Frontal cortex (tissue), 4 donors: ENCODE measurements at places on chromosomes 1 and 21. TPM values are rescaled to one million over a fixed set of nuclear protein-coding genes. Genes with fewer than 3 reads are reported as not detected.

DNA sequence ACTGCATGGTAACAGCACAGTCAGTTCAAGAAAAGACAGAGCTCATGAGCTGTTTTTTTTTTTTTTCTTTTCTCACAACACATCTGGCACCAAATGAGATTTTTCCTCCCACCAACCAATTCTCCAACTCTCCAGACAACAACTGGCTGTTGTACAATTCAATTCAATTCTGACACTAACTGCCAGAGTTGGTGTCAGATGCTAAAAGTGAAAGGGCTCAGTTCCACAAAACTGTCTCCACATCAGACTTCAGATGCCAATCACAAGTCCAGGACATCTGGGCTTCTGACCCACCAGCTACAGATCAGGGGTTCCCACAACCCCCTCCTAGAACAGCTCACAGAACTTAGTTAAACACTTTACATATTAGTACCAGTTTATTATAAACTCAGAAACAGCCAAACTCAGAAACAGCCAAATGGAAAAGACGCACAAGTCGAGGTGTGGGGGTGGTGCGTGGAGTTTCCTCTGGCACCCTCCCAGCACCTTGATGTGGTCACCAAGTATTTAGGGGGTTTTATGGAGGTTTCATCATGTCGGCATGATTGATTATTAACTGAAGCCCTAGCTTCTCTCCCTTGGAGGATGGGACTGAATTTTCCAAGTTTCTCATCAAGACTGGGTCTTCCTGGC, 39.2 kb upstream of the LRRC8D start:
- DNase-seq, result no peak

DNA sequence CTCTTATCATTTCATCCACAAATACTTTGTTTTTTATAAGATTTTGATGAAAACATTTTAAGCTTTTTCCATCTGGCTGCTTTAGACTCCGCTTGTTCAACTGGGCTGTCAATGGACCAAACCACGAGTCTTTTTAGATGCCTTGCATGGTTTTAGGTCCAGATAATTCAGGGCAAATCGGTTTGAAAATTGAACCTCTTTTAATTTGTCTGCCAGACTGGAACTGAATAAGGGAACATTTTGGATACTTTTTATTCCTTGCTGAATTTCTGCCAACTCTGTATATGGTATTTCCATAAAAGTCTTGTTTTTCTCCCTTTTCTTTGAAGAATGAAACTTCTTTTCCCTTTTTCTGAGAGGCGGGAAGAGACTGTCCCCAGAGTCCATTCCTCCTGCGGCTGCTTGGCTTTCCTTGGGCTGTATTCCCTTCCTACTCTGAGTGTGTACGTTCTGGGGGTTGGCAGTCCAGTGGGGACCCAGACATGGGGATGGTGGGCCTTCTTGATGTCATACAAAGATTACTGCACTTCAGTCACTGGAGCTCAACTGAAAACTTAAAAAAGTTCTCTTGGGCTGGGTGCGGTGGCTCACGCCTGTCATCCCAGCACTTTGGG, 46.5 kb upstream of the CNN3 start:
- DNase-seq, result no peak

GRCh38 chr1:223650465-223650864, 15.0 kb downstream of the CAPN8 start:
- no peak for DNase-seq

DNA sequence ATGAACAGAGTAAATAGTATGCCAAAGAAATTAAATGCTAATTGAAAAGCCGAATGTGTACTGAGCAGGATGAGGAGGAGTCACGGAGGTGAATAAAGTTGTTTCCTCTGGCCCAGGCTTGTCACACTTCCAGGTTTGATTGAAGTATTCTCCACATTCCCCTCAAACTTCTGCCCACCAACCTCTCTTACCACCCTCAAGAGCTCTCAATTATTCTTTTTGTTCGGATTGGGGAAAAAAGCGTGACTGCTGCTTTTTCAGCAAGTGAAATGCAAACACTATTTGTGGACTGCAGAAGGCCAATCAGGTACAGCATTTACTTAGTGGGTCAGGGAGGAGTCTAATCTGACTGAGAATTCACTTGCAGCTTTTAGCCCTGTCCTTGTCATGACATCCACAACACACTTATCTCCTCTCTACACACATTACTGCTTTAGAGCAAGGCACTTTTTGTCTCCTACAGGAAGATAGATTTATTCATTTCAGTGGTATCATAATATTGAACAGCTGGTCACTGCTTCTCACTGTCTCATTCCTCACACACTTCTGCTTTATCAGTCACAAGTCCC, 375.6 kb upstream of the PRMT6 start:
- DNase-seq, result no peak

SLC45A3 gene
- total RNA-seq, result 2.0 TPM

TNFAIP8L2 gene
- total RNA-seq, result 0.82 TPM

FAM167B gene
- 0.41 TPM for total RNA-seq

DNA sequence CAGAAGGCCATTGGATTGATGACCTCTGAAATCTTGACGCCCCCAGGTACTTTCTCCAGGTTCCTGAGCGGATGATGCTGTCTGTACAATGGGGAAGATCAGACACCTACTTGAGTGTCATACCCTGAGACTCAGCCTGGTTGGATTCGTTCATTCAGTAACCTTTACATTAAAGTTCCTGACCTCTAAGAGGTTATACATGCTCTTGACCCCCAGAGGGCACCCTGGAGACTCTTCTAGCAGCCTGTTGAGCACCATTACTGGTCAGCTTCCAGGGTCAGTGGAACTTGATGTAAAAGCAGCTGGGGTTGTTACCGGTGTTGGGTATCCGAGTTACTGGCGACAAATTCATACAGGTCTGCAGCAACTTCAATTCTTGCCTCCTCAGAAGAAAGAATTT, 114.3 kb upstream of the ZNF678 start:
- no peak for DNase-seq

SPRR2F gene
- total RNA-seq, result not detected

OR2T35 gene
- under 0.01 TPM for total RNA-seq

SYCP1 gene
- total RNA-seq, result not detected

GOLPH3L gene
- 5.3 TPM for total RNA-seq

WDR64 gene
- total RNA-seq, result not detected

RIMS3 gene
- 24.1 TPM for total RNA-seq

GRCh38 chr1:156251527-156251926, 3.7 kb upstream of the PAQR6 start:
- DNase-seq, result no peak
